AML-193 (cell line): ENCODE measurements at places on chromosomes 2 and 18.
A peak's percentile ranks its signal among the peaks of the same experiment; 100 is the strongest.

GRCh38 chr2:71130905-71131244 lies 441 bp downstream of the MPHOSPH10 start:
- DNase-seq = peak; percentile 23

DNA sequence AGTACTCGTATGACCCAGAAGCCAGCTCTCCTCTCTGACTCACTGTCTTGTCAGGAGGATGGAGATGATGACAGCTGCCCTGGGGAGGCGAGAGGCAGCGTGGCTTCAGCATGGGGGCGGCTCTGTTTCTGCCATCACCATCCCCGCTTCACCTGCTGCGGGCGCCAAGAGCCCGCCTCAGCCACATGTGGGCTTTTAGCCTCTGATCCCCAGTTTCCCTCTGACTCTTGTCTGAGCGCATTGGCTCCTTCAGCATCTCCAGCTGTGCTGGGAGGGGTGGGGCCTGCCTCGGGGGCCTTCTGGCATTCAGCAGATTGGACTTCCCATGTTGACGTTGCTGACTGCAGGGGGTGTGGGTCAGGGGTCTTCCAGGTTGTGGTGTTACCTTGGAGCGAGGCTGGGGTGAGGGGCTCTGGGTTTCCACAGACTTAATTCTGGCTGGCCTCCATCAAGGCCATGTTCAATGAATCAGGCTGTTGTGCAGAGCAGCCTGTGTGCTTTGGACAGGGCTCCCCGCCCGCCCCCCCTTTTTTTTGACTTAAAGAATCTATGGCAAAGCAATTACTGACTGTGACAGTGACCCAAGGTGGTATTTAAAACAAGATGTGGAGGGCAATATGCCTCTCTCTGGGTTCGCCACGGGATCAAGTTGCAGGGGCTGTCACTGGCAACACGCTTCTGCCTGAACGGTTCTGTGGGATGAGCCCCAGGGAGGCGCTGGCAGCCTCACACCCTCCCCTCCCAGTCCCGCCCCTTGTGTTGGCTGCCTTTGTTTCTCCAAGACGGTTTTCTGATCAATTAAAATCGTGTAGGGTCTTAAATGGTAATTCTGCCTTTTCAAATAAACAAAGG lies 228.3 kb downstream of the LDLRAD4 start:
- DNase-seq = no peak

GRCh38 chr2:175838979-175839378 lies 163.1 kb downstream of the LNPK start:
- no peak for DNase-seq

DNA sequence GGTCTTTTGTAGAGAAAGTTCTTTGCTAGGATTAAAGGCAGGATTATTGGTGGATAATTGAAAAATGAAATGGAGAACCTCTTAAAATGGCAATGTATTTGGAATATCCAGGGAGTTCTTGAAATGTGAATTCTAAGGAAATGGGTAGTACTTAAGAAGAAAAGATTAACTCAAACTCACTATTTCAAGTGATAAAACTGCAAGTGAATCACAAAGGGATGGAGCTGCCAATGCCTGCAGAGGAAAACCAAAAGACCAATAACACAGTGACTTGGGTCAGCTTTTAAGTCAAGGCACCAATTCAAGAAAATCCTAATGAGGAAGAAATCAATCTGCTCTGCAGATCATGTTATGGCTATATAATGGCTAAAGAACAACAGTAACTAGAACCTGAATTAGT lies 67.6 kb upstream of the ETAA1 start:
- DNase-seq = no peak

DNA sequence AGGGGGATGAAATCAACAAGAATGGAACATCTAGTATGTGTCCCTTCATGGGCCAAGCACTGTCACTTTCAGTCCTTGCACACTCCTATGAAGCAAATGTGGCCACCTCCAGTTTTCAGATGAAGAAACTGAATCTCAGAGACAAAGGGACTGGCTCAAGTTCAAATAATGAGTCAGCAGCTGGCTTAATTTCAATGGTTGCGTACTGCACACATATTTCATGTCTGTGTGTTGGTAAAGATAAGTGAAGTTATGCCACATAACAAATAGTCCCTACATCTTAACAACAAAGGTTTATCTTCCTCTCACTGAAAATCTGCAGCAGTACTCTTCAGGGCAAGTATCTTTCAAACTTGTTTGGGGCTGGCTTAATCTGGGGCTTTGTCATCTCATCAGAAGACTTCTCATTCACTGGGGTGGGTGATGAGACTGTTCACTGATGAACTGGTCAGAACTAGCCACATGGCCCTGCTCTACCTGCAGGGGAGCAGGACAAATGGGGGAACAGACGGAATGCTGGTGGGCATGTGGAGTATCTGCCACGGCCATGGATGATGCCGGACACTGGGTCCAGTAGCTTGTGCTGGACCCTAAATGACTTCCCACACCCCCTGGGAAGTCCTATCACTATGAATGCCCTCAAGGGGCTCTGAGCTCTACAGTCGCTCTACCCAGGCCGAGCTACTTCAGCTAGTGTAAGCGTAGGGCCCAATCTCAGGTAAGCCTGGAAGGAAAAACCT lies 263.2 kb downstream of the CYP26B1 start:
- peak; percentile 15 for DNase-seq

- no peak for DNase-seq
These were observed 254.8 kb downstream of the SLC8A1 start for GRCh38 chr2:40197121-40197520.

DNA sequence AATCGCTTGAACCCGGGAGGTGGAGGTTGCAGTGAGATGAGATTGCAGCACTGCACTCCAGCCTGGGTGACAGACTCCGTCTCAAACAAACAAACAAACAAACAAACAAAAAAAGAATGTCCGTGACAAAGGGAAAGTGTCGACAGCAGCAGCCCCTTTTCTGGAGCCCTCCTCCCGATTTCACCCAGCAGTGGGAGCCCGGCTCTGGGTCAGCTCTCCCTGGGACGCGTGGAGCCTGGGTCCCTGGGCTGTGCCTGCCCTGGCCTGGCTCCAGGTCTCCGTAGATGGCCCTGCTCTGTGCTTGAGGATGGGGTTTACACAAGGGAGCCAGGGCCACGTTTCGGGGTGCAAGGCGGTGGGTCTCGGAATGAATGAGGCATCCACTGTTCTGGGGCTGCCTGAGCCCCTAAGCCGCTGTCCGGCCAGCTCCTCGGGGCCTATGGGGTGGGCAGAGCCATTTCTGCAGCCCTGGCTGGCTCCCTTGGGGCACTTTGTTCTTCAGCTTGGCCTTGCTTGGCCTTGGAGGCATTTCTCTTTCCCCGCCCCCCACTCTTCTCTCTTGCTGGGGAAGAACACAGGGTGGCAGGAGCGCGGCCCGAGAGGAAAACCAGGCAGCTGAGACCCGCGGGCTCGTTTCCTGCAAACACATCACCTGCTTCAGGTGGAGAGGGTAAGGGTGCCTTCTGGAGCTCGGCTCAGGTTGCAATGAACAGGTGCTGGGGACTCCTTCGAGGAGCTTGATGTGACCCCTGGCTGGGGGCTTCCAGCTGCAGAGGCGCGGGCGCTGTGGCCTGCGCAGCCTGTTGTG lies 29.1 kb downstream of the RTP5 start:
- no peak for DNase-seq

- DNase-seq = no peak
These were observed 215.4 kb downstream of the KLHL29 start for GRCh38 chr2:23600346-23600745.

- peak; percentile 93 for DNase-seq
These were observed 43.0 kb upstream of the SLC1A4 start for GRCh38 chr2:64945973-64946768.

DNA sequence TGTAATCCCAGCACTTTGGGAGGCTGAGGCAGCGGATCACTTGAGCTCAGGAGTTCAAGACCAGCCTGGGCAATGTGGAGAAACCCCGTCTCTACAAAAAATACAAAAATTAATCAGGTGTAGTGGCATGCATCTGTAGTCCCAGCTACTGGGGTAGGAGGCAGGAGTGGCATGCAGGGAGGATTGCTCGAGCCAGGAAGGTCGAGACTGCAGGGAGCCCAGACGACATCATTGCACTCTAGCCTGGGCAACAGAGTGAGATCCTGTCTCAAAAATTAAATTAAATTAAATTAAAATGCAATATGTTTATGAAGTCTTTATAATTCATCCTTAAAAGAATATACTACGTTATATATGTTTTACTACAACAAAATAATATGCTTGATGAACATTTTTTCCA lies 38.1 kb downstream of the CHN1 start:
- DNase-seq = no peak

- no peak for DNase-seq
These were observed 171.3 kb downstream of the THADA start for GRCh38 chr2:43424262-43425207.

DNA sequence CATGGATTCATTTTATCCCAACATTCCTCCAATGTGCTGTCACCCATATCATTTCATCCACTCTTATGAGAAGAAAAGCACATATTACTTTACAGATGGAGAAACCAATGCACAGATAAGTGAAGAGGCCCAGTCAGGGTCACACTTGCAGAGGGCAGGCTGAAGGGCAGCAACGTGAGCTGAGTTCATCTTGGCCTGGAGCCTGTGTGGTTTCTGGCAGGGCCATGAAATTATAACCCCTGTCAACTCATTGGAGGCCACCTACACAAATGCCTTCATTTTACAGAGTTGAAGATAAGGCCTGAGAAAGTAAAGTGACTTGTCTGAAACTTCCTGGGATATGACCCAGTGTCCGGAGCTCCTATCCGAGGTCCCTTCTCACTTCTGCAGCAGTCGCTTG lies 88.4 kb upstream of the NRP2 start:
- DNase-seq = no peak

DNA sequence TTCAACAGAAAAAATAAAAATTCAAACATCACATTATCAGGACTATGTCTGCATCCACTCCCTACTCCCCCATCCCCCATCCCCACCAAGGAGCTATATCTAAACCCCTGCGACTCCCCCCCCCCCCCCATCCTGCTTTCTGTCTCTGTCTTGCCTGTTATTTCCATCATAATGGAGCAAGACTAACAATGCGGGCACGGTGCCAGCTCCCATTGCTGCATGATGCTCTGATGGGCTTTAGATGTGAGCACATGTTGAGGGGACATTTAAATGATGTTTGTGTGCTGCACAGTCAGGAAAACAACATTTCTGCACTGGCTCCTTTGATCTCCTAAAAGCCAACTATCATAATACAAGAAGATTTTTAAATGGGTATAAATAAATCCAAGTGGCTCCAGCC lies 644.2 kb upstream of the SETBP1 start:
- DNase-seq = no peak

GRCh38 chr18:51151568-51152511 lies 45.6 kb downstream of the MEX3C start:
- no peak for DNase-seq

GRCh38 chr2:120949027-120949956 lies 213.6 kb downstream of the GLI2 start:
- DNase-seq = no peak

- DNase-seq = no peak
These were observed 337.1 kb downstream of the NRXN1 start for GRCh38 chr2:50694798-50695197.

DNA sequence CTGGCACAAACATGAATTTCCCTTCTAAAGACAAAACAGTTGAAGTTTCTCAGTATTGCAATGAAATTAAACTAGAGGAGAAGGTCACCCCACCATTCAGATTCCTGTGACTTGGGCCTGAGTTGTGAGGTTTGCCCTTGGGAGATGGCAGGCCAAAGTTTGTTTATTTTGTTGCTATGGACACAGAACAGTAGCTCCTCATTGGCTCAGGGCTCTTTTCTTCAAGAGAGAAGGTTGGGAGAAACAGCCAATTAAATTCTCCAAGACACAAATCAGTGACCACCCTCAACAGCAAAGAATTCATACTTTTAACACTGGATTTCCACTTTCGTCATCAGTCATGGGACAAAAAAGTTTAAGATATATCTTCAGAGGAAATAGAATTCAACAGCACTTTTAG lies at the start of gene FLACC1:
Gene FLACC1 (minus strand): TSS at position 125 of the 400 bp plus-strand sequence. CDS start 5,941 bp downstream, outside the sequence.
- no peak for DNase-seq

DNA sequence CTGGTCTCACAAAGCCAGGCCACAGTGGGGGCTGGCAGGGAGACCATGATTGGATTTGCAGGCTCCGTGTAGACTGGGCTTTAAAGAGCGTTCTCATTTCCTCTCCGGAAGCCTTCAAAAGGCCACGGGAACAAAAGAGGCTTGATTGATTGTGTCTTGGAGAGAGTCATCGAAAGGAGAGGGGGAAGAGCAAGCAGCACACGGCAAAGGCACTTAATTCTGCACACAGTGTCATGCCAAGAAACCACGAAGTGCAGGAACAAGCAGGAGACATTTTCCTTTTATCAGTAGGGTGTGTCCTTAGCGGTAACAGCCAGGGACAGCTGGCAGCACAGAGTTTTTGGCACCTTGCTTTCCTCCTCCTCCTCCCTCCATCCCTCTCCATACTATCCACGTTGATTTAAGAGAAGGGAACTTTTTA lies 47.7 kb downstream of the GLI2 start:
- DNase-seq = no peak

- DNase-seq = no peak
These were observed 363.0 kb downstream of the FSIP2 start for GRCh38 chr2:186101616-186102015.

GRCh38 chr2:145199827-145200706 lies 680.1 kb upstream of the ZEB2 start:
- DNase-seq = no peak

GRCh38 chr2:70962885-70963878 lies 15.2 kb upstream of the ANKRD53 start:
- no peak for DNase-seq

- DNase-seq = no peak
These were observed 238.5 kb downstream of the MTX2 start for GRCh38 chr2:176507786-176508185.

DNA sequence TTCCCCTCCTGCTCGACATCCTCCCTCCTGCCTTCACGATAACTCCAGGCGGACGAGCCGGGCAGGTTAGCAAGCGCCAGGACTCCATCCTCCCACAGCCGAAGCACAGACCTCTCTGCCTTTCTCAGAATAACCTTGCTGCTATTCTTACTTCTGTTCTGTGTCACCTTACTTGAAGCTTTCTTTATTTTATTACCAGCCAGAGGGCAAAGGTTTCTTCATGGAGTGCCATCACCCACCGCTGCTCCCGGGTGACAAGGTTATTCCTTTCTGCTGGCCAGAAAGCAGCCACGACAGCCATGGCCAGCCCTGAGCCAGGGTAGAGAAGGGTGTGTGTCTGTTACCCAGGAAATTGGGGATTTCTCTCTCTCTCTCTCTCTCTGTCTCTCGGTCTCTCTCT lies 227.1 kb downstream of the ANAPC1 start:
- no peak for DNase-seq
